HCT116 (cell line): ENCODE measurements at places on chromosomes 16 and 17. TPM values are rescaled to one million over a fixed set of nuclear protein-coding genes. Genes with fewer than 3 reads are reported as not detected.
A peak's percentile ranks its signal among the peaks of the same experiment; 100 is the strongest.

DNA sequence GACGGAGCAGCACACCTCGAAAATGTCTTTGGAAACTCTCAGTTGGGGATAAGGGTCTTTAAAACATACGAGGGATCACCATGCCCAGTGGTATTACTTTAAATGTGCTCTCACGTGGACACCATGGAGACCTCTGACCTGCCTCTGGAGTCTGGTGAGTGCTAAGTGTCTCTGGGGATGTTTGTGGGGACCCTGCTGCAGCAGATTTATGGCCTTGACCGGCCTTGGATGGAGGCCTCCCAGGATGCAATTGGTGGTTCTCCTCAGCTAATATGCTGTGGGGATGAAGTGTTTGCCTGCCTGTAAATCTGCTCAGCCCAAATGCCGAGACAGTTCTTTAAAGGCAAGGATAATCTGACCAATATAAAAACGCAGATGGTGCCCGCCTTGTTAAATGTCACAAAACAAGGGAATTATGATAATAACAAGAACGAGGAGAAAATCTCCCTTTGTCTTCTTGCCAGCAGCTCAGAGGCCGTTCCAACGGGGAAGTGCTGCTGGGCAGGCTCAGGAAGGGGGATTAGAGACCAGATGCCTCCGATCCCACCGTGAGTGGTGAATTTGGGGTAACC is 154.4 kb downstream of the ABCC12 start:
- H3K4me3 ChIP-seq: no peak overlapping the region
- no peaks in the 10 kb centered on the region for H3K4me1 ChIP-seq
- H3K27ac ChIP-seq: no peak overlapping the region
- no peaks in the 10 kb centered on the region for H3K36me3 ChIP-seq
- peaks cover 13% of the 10 kb centered on the region; the same call in 1 of the 2 replicates for H3K27me3 ChIP-seq

DNA sequence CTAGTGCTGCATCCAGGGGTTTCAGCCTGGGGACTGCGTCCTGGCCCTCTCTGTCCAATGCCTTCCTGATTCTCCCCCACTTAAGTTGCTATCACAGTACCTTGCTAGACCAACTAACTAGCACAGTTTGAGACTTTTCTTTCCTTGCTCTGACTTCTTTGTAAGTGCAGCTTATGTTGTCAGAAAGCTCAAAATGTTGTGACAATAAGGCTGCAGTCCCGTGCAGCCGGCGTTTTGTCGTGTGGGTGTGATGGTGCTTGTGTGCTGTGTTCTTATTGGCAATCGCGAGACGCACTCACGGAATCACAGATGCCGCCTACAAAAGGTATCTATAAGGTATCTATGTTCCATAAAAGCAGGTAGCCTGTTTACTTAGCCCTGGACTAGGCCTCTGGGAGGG is 132.8 kb downstream of the PRKCA start:
- DNase-seq: no peak
- no peaks in the 10 kb centered on the region for H3K36me3 ChIP-seq
- 0 out of 2 replicates have a peak, but pooled peaks cover 5% of the 10 kb centered on the region for H3K27me3 ChIP-seq

GRCh38 chr16:57821149-57821971 is 19.1 kb upstream of the KIFC3 start:
- DNase-seq: no peak
- H3K36me3 ChIP-seq: no peaks in the 10 kb centered on the region
- no peaks in the 10 kb centered on the region for H3K27me3 ChIP-seq
- peaks cover 21% of the 10 kb centered on the region for H3K4me1 ChIP-seq
- no peak overlapping the region for H3K4me3 ChIP-seq

DNA sequence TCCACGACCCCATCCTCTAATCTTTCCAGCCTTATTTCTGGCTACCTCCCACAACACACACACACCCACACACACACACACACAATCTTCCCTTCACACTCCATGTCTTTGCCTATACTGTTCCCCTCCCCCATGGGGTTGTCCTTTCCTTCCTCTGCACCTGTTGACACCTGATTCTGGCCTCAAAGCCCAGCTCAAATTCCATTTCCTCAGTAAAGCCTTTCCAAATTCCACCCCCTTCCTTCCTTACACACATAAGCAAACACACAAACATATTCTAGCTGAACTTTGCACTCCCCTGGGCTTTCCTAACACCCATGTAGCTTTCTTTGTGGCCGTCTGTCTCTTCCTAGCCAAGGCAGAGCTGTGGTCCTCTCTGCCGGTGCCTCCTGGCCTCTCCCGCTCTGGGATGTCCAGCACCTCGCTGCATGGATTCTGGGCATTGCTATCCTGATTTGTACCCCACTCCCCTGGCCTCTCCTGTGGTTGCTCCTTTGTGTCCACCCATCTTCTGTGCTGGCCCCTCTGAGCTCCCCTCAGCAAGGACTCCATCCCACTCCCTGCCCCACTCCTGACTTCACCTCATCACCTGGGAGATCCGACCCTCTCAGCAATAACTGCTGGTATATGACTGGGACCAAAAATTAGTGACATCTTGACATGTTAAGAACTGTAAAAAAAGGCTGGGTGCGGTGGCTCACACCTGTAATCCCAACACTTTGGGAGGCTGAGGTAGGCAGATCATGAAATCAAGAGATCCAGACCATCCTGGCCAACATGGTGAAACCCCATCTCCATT is 8.4 kb upstream of the SRCIN1 start:
- H3K4me3 ChIP-seq: no peak overlapping the region
- no peak overlapping the region for H3K27ac ChIP-seq
- no peaks in the 10 kb centered on the region for H3K36me3 ChIP-seq
- no peaks in the 10 kb centered on the region for H3K27me3 ChIP-seq
- no peaks in the 10 kb centered on the region; the same call in 1 of the 2 replicates for H3K4me1 ChIP-seq
- DNase-seq: no peak

DNA sequence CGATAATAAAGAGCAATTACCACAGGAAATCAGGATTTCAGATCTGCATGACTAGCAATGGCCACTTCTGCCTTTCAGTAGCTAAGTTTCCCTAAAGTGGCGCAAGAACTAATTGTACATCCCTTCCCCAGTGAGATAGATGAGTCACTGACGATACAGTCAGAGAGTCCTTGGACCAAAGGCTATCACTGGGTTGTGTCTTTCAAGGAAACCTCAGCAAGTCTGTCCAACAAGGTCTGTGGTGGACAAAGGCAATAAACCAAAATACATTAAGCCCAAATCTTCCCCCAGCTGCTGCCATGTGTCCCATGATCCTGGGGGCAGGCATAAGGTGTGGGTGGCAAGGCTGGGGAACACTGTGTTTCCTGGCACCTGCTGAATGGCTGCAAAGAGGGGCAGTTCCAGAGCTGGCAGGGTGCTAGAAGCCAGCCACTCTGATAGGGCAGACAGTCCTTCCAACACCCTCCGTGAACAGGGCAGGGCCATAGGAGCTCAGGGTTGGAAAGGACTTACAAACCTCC is 20.5 kb upstream of the MTMR4 start:
- H3K4me1 ChIP-seq: peaks cover 25% of the 10 kb centered on the region
- no peaks in the 10 kb centered on the region; the same call in 1 of the 2 replicates for H3K27me3 ChIP-seq
- H3K4me3 ChIP-seq: peak overlapping the region; percentile 17; the same call in 1 of the 2 replicates
- H3K27ac ChIP-seq: no peak overlapping the region
- DNase-seq: peak; percentile 24
- H3K36me3 ChIP-seq: no peaks in the 10 kb centered on the region

DNA sequence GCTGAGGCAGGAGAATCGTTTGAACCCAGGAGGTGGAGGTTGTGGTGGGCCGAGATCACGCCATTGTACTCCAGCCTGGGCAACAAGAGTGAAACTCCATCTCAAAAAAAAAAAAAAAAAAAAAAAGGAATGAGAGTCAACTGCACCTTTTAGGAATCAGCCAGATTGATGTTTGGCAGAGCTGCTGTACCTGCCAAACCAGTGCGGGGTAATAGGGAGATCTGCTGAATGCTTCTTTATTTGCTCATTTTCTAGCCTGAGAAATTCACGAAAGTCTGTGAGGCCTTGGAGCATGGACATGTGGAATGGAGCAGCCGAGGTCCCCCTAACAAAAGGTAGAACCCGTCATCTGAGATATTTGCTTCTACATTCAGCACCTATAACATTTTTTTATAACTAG is 18.4 kb downstream of the OGFOD1 start:
- H3K27me3 ChIP-seq: no peaks in the 10 kb centered on the region
- H3K4me3 ChIP-seq: no peak overlapping the region
- DNase-seq: no peak
- H3K4me1 ChIP-seq: no peaks in the 10 kb centered on the region

GRCh38 chr16:75288596-75289120 is 37.2 kb upstream of the BCAR1 start:
- H3K27ac ChIP-seq: 0 out of 2 replicates have a peak overlapping the region, but pooled peaks have one; percentile 3
- H3K4me3 ChIP-seq: no peak overlapping the region
- no peak for DNase-seq
- peaks cover 38% of the 10 kb centered on the region for H3K4me1 ChIP-seq
- no peaks in the 10 kb centered on the region for H3K27me3 ChIP-seq

The DOK4 gene
- total RNA-seq: 14.4 TPM

The RMI2 gene
- 19.9 TPM for total RNA-seq

The BEAN1 gene
- 0.61 TPM for total RNA-seq

The STH gene
- not detected for total RNA-seq

The MRTFB gene
- total RNA-seq: 39.0 TPM

The CEMP1 gene
- 0.32 TPM for total RNA-seq

The OR1A1 gene
- total RNA-seq: not detected

The CCL23 gene
- not detected for total RNA-seq

The SLC7A5 gene
- total RNA-seq: 482 TPM

The ZNF624 gene
- 2.9 TPM for total RNA-seq

The NPIPA2 gene
- total RNA-seq: 3.1 TPM

The KRTAP3-1 gene
- not detected for total RNA-seq
